ENCODE measurements at places on chromosomes 1 and 21.
A peak's percentile ranks its signal among the peaks of the same experiment; 100 is the strongest.

DNA sequence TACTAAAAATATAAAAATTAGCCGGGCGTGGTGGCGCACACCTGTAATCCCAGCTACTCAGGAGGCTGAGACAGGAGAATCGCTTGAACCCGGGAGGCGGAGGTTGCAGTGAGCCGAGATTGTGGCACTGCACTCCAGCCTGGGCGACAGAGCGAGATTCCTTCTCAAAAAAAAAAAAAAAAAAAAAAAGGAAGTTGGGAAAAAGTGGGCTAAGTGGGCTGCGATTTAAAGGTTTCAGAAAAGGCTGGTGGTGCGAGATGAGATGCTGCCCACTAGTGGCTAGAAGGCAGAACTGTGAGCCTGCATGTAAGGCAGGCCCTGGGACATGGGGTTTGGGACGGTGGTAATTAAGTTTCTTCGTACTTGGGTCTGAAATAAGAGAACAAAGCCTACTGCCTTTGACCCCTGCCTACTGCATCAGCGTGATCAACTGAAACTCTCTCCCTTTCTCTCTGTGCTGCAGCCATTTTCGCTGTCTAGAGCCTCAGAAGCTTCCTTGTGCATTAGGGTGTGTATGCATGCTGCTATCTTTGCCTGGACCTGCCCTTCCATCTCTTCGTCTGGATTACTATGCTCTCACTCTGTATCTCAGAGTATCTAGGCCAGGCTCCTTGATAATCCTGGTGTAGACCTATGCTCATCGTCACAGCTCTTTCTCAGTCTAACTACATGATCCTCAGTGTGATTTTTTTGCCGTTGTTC is 12.4 kb downstream of the FMOD start:
- H3K36me3 ChIP-seq = no peaks in the 10 kb centered on the region
- no peak overlapping the region for H3K4me3 ChIP-seq
- no peak overlapping the region for H3K27ac ChIP-seq

- no peaks in the 10 kb centered on the region for H3K36me3 ChIP-seq
- DNase-seq = no peak
- peaks cover 11% of the 10 kb centered on the region for H3K27me3 ChIP-seq
- H3K27ac ChIP-seq = no peak overlapping the region
Observed at GRCh38 chr1:181181792-181182585, 93.5 kb downstream of the IER5 start.

- no peaks in the 10 kb centered on the region for H3K4me1 ChIP-seq
- no peaks in the 10 kb centered on the region for H3K27me3 ChIP-seq
- H3K27ac ChIP-seq = no peak overlapping the region
- no peaks in the 10 kb centered on the region for H3K36me3 ChIP-seq
Observed at GRCh38 chr1:239884796-239885195, 206.9 kb upstream of the FMN2 start.

DNA sequence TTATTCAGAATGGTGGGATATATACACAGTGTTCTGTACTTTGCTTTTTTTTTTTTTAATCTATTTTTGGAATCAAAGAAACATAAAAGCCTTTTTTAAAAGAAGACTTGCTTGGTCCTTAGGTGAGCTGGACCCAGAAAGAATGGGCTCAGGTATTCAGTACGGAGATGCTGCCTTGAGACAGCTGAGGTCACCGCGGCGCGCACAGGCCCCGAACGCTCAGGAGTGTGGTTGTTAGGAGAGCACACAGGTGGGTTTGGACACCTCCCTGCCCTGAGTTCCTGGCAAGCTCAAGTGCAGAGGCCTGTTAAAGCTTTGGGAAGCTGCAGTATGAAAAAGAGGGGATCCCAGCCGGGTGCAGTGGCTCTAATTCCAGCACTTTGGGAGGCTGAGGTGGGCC is 31.8 kb downstream of the RAB4A start:
- no peak overlapping the region for H3K4me3 ChIP-seq
- no peak overlapping the region for H3K27ac ChIP-seq
- H3K27me3 ChIP-seq = peaks cover 3% of the 10 kb centered on the region
- no peak for DNase-seq
- H3K36me3 ChIP-seq = peaks cover 3% of the 10 kb centered on the region
- H3K4me1 ChIP-seq = peaks cover 3% of the 10 kb centered on the region

- no peaks in the 10 kb centered on the region for H3K27me3 ChIP-seq
- H3K4me1 ChIP-seq = no peaks in the 10 kb centered on the region
- H3K4me3 ChIP-seq = no peak overlapping the region
- DNase-seq = no peak
- no peak overlapping the region for H3K27ac ChIP-seq
Observed at GRCh38 chr1:211813590-211813989, 17.0 kb downstream of the LPGAT1 start.

DNA sequence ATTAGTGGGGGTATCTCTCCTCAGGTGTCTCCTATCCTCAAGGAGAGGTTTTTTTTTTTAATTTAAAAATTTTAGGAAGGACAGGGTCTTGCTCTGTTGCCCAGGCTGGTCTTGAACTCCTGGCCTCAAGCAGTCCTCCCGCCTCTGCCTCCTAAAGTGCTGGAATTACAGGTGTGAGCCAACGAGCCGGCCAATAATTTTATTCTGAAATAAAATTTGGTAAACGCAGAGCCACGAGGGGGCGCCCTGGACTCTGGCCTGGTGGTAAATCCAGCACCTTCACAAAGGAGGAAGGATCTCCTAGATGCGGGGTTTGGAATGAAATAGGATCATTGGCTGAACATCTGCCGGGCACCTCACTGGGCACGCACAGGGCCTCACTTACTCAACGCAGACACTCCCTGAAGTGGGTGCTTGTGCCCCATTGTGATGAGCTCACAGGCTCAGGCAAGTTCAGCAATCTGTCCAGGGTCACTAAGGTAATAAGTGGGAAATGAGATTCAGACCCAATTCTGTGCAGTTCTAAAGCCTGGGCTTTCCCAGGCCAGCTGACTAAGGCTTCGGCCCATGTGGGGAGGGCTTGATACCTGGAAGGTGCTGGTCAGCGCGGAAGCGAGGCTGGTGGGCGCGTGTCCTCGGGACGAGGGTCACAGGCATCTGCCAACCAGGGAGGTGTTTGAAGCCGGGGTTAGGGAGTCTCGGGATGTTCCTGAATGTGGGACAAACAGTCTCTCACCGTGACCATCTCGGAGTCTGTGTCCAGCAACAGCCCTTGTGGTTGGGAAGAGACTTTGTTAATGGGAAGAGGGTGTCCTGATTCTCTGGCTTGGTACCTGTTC is 32.7 kb upstream of the ETV3 start:
- peaks cover 3% of the 10 kb centered on the region for H3K4me1 ChIP-seq
- H3K36me3 ChIP-seq = no peaks in the 10 kb centered on the region
- DNase-seq = peak; percentile 75
- H3K27ac ChIP-seq = no peak overlapping the region
- H3K4me3 ChIP-seq = no peak overlapping the region
- no peaks in the 10 kb centered on the region for H3K27me3 ChIP-seq

DNA sequence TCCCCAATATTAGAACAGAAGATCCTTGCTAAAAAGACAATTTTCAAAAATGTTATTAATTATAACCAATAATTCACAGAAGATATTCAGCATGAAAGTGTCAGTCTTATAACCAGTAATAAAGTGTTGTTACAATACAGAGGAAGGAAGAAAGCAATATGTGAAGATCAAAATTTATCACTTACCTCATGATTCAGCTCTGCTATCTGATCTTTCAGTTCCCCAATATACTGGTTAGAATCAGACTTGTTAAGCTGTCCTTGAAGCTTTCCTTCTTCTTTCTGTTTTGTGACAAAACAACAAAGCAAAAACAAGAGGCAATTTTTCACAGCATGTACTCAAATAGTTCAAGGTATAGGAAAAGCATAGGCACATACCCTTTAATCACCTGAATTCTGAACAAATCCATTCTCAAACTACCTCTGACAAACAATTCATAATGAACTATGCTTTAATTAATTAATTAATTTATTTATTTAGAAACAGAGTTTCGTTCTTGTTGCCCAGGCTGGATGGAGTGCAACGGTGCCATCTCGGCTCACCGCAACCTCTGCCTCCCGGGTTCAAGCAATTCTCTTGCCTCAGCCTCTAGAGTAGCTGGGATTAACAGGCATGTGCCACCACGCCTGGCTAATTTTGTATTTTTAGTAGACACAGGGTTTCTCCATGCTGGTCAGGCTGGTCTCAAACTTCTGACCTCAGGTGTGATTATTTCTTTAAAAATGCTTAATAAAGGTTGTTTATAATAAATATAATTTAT is 76.9 kb upstream of the GFI1 start:
- H3K4me1 ChIP-seq = no peaks in the 10 kb centered on the region
- no peak overlapping the region for H3K27ac ChIP-seq
- no peaks in the 10 kb centered on the region for H3K27me3 ChIP-seq
- no peak for DNase-seq
- H3K36me3 ChIP-seq = no peaks in the 10 kb centered on the region

GRCh38 chr1:211474451-211474850 is 17.5 kb downstream of the RD3 start:
- no peak overlapping the region for H3K27ac ChIP-seq
- no peak for DNase-seq
- no peaks in the 10 kb centered on the region for H3K36me3 ChIP-seq
- H3K4me1 ChIP-seq = no peaks in the 10 kb centered on the region
- H3K27me3 ChIP-seq = no peaks in the 10 kb centered on the region
- H3K4me3 ChIP-seq = no peak overlapping the region

DNA sequence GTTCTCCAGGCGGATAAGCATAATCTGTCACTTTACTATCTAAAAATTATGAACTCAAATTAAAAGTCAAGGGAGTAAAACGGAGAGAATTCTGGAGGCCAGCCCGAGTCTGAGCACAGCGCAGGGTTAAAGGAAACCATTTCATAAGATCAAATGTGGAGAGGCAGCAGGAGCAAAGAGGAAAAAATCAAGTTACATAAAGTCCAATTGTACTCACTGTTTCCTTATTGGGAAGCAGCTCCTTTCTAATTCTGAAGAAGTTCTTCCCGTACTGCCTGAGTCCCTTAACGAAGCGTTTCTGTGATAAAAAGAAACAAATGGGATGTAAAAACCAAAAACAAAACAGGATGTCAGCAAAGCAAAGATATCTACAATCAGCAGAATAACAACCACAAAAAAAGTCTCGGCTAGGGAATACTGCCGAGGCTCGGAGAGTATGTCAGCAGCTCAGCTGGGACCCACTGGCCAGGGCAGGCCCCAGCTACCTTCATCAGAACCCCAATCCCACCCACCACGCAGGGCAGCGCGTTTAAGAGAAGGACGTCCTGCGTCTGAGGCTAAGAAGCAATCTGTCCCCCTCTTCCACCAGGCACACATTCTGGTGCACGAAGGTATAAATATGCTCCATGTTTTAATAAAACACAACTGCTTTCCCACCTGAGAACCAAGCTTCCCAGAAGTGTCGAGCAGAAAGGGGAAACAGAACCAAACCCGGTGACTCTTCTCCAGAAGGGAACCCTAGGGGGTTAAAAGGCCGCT is 104.8 kb downstream of the SLC45A1 start:
- H3K4me3 ChIP-seq = no peak overlapping the region
- H3K36me3 ChIP-seq = no peaks in the 10 kb centered on the region
- DNase-seq = peak; percentile 35
- peaks cover 10% of the 10 kb centered on the region for H3K27me3 ChIP-seq
- no peak overlapping the region for H3K27ac ChIP-seq

GRCh38 chr1:240691909-240692705 is 80.2 kb upstream of the GREM2 start:
- peaks cover 28% of the 10 kb centered on the region for H3K4me1 ChIP-seq
- no peak overlapping the region for H3K27ac ChIP-seq
- peaks cover 2% of the 10 kb centered on the region for H3K27me3 ChIP-seq
- H3K4me3 ChIP-seq = no peak overlapping the region

DNA sequence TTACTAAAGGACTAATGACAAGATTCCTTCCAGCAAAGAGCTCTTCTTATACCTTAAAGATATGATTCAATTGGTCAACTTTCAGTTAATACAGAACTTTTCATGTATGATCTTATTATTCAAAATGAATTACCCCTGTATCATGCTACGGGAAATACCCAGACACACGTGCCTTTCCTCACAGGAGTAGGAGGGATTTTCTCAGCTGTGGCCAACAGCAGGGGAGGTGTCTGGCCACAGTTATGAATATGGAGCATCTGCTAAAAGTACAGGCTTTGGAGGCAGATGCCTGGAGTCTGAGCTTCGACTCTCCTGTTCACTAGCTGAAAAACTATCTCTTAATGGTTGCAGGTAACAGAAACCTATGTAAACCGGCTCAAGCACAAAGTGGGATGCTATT is 53.6 kb downstream of the KIAA1614 start:
- H3K36me3 ChIP-seq = peaks cover 11% of the 10 kb centered on the region
- H3K4me3 ChIP-seq = peak overlapping the region; percentile 41
- DNase-seq = no peak
- peak overlapping the region; percentile 70 for H3K27ac ChIP-seq
- peaks cover 24% of the 10 kb centered on the region for H3K4me1 ChIP-seq

- no peak for DNase-seq
- H3K36me3 ChIP-seq = peaks cover 8% of the 10 kb centered on the region
- H3K4me1 ChIP-seq = no peaks in the 10 kb centered on the region
- no peak overlapping the region for H3K27ac ChIP-seq
Observed at GRCh38 chr1:234683127-234683860, 73.3 kb upstream of the IRF2BP2 start.

- no peaks in the 10 kb centered on the region for H3K27me3 ChIP-seq
- no peak overlapping the region for H3K27ac ChIP-seq
- H3K36me3 ChIP-seq = no peaks in the 10 kb centered on the region
- no peak overlapping the region for H3K4me3 ChIP-seq
- DNase-seq = no peak
Observed at GRCh38 chr1:166944186-166944967, 31.0 kb downstream of the ILDR2 start.

GRCh38 chr1:25169168-25169567 is 63.1 kb downstream of the SYF2 start:
- no peaks in the 10 kb centered on the region for H3K36me3 ChIP-seq
- no peak overlapping the region for H3K27ac ChIP-seq
- DNase-seq = no peak
- H3K4me3 ChIP-seq = no peak overlapping the region

DNA sequence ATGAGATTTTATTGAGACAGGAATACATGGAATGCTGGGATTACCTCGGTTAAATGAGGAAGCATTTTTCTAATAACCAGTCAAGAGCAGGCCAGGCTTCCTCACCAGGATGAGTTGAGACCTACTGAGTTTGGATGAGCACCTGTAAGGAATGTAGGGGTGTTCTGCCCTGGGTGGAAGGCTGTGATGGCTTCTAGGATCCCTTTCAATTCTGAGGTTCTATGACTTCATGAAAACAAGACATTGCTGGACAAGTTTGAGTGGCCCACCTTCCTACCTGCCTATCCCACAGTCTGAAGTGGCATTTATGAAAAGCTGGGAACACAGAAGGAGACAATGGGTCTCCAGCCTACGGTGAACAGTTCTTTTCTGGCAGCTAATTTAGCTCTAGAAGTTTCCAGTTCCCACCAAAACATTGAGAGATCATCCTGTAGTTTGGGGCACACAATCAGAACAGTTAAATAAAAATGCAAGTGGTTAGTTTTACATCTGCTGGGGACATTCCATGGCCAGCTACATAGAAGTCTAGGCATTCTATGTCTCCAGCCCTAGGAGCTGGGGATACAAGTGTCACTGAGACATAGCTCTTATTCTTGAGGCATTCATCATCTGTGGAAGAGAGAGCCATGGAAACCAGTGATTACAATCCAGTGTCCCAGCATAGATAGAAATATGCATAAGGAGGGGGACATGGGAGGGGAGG is 51.3 kb upstream of the TSPAN2 start:
- H3K27me3 ChIP-seq = peaks cover 3% of the 10 kb centered on the region
- no peak overlapping the region for H3K4me3 ChIP-seq
- no peak overlapping the region for H3K27ac ChIP-seq
- H3K4me1 ChIP-seq = no peaks in the 10 kb centered on the region
- H3K36me3 ChIP-seq = peaks cover 1% of the 10 kb centered on the region
